ENCODE measurements at places on chromosomes 5 and 9. TPM values are rescaled to one million over a fixed set of nuclear protein-coding genes. Genes with fewer than 3 reads are reported as not detected.

RAB3C gene
- not detected for total RNA-seq

UQCRQ gene
- total RNA-seq = 595 TPM

FBP2 gene
- not detected for total RNA-seq

CCDC69 gene
- 50.5 TPM for total RNA-seq

GRCh38 chr9:4211032-4211725 is 88.7 kb downstream of the GLIS3 start:
- no peak overlapping the region for H3K4me3 ChIP-seq
- H3K27ac ChIP-seq = no peak overlapping the region
- no peak for DNase-seq
- H3K36me3 ChIP-seq = no peaks in the 10 kb centered on the region
- no peaks in the 10 kb centered on the region for H3K4me1 ChIP-seq

- H3K27me3 ChIP-seq = no peaks in the 10 kb centered on the region
- no peak for DNase-seq
- no peaks in the 10 kb centered on the region for H3K36me3 ChIP-seq
- peak overlapping the region; percentile 60 for H3K4me3 ChIP-seq
- H3K4me1 ChIP-seq = peaks cover 4% of the 10 kb centered on the region
Measured at GRCh38 chr9:95316794-95317118, 753 bp downstream of the FANCC start.

DNA sequence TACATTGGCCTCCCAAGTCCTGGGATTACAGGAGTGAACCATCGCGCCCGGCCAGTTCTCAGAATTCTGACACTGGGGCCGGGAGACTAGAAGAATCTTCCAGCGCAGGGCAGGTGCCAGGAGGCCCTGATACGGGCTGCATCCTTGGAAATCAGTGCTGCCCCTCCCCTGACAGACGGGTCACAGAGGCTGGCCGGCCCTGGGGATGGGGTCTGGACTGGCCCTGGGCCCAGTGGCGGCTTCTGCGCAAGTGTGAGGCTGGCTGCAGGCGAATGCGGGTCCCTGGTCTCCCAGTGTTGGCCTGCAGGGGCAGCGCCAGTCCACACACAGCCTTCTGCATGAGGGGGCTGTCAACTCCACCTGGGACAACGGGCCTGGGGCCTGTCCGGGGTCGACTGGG is 831 bp upstream of the TBC1D9B start:
- no peak overlapping the region for H3K27ac ChIP-seq
- no peak overlapping the region for H3K4me3 ChIP-seq
- no peaks in the 10 kb centered on the region for H3K36me3 ChIP-seq
- H3K27me3 ChIP-seq = no peaks in the 10 kb centered on the region

DNA sequence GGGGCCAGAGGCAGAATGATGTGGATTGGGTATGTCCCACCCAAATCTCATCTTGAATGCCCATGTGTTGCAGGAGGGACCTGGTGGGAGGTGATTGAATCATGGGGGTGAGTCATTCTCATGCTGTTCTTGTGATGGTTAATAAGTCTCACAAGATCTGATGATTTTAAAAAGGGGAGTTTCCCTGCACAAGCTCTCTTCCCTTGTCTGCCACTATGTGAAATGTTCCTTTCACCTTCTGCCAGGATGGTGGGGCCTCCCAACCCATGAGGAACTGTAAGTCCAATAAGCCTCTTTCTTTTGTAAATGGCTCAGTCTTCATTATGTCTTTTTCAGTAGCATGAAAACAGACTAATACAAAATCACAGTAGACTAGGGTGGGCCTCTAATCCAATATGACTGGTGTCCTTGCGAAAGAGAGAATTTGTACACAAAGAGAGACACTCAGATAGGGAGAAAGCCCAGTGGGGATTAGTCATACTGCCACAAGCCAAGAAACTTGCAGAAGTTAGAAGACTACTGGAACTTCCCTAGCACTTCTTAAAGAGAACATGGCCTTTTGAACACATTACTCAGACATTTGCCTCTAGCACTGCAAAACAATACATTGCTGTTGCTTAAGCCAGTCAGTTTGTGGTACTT is 68.4 kb downstream of the ANXA1 start:
- H3K27me3 ChIP-seq = no peaks in the 10 kb centered on the region
- H3K4me1 ChIP-seq = no peaks in the 10 kb centered on the region
- H3K27ac ChIP-seq = no peak overlapping the region

DNA sequence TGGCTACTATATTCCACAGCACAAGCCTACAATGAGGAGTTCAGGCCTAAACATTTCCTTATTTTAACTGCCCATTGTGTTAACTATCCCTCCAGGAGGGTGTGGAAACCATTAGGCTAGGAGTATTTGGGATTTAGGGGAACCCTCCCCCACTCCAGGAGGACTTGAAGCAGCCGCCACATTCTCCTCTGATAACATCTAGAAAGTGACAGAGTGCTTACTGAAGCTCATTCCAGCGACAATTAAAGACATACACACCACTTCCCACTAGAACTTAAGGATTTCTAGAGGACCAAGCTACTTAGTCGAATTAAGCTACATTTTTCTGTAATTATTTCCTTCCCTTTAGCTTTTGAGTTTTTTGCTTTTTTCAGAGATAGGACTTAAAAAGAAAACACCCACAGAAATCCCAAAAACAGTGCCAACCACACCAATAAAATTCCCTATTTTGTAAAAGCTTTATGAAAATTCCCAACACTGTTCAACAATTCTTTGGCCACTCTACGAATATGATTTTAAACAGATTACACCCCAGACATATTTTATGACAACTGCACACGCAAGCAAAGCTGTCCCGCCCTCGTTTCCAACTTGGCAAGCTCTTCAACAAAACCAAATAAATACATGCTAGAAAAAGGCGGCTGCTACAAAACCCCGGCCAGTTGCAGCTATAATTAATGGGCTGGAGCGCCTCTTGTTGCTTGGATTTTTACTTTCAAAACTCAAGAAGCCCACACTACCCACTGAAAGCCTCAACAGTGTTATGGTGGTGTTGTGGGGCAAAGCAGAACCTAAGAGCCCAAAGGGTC is 4.5 kb downstream of the ROR2 start:
- DNase-seq = no peak
- H3K4me3 ChIP-seq = no peak overlapping the region
- H3K4me1 ChIP-seq = no peaks in the 10 kb centered on the region
- H3K36me3 ChIP-seq = no peaks in the 10 kb centered on the region

GRCh38 chr5:74063821-74064220 is 437.8 kb downstream of the ARHGEF28 start:
- no peak overlapping the region for H3K27ac ChIP-seq
- no peaks in the 10 kb centered on the region for H3K4me1 ChIP-seq
- no peak for DNase-seq
- no peak overlapping the region for H3K4me3 ChIP-seq

GRCh38 chr5:97377582-97377981 is 194.5 kb upstream of the RIOK2 start:
- no peak for DNase-seq
- no peaks in the 10 kb centered on the region for H3K27me3 ChIP-seq
- H3K4me3 ChIP-seq = no peak overlapping the region
- no peak overlapping the region for H3K27ac ChIP-seq
- no peaks in the 10 kb centered on the region for H3K4me1 ChIP-seq

DNA sequence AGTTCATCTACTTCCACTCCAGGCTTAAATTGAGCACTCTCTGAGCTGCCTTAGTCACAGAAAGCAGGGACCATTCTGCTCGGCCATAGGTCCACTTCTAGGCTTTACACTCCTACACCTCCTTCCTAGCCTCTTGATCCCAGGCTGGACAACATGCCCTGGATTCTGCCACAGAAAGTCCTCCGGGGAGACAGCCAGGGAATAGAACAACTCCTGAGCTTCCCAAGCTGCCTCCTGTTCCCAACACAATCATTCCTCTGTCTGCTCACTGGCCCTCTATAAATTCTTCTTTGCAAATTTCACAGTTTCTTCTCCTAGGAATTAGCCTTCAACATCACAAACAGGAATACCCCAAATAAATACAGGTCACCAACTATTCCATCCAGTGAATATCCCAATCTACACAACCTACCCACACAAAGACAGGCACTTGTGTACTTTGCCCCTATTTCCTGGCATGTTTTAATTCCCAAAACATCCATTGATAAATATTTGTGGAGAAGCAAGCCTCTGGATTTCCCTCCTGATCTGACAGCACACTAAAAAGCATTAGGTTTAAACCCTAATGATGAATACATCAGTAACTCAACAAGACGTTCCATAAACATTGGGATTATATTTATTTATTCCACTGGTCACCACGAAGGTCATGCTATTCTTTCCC is 125.5 kb downstream of the ENC1 start:
- no peaks in the 10 kb centered on the region for H3K36me3 ChIP-seq
- H3K4me1 ChIP-seq = no peaks in the 10 kb centered on the region
- no peaks in the 10 kb centered on the region for H3K27me3 ChIP-seq
- no peak overlapping the region for H3K4me3 ChIP-seq
- DNase-seq = no peak

- no peaks in the 10 kb centered on the region for H3K36me3 ChIP-seq
- no peaks in the 10 kb centered on the region for H3K4me1 ChIP-seq
- no peak overlapping the region for H3K4me3 ChIP-seq
- no peak overlapping the region for H3K27ac ChIP-seq
- no peak for DNase-seq
Measured at GRCh38 chr9:26260238-26260637, 582.0 kb upstream of the TUSC1 start.
